ENCODE measurements at places on chromosomes 2 and 18. TPM values are rescaled to one million over a fixed set of nuclear protein-coding genes. Genes with fewer than 3 reads are reported as not detected.
A peak's percentile ranks its signal among the peaks of the same experiment; 100 is the strongest.

ACADL gene
- total RNA-seq = not detected

GRCh38 chr18:54316071-54316820 is 41.4 kb downstream of the STARD6 start:
- DNase-seq = no peak

IL1RN gene
- not detected for total RNA-seq

CD8B gene
- not detected for total RNA-seq

GRCh38 chr2:134217924-134218323 is 35.9 kb upstream of the MGAT5 start:
- DNase-seq = peak; percentile 34

SP5 gene
- not detected for total RNA-seq

SLC9A2 gene
- total RNA-seq = not detected

GRCh38 chr2:44715671-44716081 is 225.8 kb upstream of the SIX3 start:
- DNase-seq = peak; percentile 27

All from IMR-90 (cell line).